CD4-positive, alpha-beta T cell treated with Interleukin-12 subunit alpha and Interleukin-12 subunit beta, for 1 hour (primary cell): ENCODE measurements at places on chromosomes 6 and 20.
A peak's percentile ranks its signal among the peaks of the same experiment; 100 is the strongest.

DNA sequence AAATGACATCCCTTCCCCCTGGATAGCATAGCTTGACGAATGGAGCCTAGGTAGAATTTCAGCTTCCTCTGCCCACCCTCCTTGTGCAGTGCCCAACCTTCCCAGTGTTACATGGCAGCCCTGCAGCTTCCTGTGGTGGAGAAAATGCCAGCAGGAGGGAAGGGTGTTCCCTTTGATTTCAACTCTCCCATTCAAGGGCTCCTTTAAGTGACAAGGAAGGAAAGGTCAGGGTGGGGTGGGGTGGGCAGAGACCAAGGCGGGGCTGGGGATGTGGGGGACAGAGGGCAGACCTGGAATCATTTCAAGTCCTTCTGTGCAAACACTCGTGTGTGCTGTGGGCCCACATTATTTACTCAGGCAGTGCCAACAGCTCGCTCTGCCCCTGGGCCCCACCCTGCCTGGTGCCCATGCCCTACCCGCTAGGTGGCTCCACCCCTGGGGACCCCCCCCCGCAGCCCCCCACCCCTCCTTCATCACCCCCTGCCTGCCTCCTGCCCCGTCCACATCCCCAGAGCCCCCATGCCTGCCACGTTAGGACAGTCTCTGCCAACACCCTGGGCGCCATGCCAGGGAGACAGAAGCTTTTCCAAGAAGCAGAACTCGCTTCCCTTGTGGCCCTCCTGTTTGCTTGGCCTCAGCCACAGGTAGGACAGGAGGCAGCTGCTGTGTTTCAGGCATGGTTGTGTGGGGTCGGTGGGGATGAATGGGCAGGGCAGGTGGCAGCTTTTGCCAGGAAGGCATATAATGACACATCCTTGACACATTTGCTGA is 9.4 kb downstream of the SPDEF start:
- DNase-seq: no peak

DNA sequence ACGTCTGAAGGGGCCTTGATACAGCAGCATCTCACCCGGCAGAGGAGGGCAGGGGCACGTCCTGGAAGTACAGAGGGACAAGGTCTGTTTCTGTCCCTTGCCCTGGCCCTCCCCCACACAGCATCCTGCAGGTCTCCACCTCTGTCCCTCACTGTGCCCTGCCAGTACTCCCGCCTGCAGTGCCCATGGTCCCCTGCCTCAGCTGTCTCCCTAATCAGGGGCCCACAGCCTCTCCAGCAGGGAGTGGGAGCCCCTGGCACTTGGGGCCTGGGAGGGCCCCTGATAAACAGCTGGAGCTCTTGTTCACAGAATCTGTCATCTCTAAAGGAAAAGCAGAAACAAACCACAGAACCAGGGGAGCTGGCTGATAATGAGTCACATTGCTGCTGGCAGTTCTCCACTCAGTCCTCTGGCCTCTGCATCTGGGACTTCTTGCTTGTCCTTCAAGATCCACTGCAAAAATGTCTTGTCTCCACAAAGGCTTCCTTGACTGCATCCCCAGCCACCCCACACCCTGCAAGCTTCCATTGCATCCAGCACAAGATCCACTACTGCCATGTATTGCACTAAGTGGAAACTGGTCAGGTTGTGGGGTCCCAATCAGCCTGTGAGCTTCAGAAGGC is 33.2 kb upstream of the TAF8 start:
- DNase-seq: no peak

DNA sequence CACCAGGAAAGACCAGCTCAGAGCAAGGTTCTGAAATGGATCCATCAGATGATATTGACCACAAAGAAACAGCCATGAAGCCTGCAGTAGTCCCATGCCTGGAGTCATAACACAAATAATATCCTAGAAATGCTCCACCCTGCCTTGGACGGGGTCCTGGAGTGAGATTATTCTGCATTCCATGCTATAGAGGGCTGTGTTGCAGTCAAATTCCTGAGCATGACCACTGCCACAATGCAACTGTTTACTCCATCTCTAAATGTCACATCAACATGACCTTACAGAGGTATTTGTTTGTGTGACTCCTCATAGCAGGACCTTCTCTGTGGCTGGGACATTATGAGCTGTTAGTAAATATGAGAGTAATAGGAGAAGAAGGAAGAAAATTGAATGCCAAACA is 257.5 kb upstream of the TCF21 start:
- no peak for DNase-seq

DNA sequence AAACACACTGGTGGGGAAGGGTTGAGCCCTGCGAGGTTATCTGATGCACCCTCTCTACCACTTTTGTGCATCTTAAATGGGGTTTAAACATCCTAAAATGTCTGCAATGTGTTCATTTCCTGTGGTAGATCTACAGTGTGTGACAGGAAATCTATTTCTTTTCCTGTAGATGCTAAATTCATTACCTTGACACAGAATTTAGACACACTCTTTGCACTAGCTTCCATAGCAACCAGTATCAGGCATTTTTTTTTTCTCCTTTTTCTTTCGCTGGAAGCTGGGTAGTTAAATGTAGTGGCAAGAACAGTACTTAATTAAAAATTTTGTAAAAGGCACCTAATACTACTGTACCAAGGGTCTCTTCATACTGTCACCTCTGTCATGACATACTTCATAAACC is 141.1 kb downstream of the RFPL4B start:
- DNase-seq: no peak

DNA sequence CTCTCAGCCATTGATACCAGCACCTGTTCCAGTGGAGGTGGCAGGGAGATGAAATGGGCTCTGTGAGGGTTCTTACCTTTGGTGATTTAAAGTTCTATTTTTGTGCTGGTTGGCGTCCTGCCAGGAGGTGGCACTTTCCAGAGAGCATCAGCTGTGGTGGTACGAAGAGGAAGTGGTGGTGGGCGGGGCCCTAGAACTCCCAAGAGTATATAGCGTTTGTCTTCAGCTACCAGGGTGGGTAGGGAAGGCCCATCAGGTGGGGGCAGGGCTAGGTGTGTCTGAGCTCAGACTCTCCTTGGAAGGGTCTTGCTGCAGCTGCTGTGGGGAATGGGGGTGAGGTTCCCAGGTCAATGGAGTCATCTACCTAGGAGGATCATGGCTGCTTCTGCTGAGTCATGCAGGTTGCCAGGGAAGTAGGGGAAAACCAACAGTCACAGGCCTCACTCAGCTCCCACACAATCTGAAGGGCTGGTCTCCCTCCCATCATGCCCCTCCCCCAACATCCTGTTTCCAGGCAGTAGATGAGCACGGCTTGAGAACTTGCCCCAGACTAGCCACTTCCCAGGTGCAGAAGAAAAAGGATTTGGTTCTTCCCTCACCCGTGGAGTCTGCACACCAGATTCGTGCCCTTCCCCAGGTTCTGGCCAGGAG is 46.6 kb downstream of the MOXD1 start:
- peak; percentile 45 for DNase-seq

DNA sequence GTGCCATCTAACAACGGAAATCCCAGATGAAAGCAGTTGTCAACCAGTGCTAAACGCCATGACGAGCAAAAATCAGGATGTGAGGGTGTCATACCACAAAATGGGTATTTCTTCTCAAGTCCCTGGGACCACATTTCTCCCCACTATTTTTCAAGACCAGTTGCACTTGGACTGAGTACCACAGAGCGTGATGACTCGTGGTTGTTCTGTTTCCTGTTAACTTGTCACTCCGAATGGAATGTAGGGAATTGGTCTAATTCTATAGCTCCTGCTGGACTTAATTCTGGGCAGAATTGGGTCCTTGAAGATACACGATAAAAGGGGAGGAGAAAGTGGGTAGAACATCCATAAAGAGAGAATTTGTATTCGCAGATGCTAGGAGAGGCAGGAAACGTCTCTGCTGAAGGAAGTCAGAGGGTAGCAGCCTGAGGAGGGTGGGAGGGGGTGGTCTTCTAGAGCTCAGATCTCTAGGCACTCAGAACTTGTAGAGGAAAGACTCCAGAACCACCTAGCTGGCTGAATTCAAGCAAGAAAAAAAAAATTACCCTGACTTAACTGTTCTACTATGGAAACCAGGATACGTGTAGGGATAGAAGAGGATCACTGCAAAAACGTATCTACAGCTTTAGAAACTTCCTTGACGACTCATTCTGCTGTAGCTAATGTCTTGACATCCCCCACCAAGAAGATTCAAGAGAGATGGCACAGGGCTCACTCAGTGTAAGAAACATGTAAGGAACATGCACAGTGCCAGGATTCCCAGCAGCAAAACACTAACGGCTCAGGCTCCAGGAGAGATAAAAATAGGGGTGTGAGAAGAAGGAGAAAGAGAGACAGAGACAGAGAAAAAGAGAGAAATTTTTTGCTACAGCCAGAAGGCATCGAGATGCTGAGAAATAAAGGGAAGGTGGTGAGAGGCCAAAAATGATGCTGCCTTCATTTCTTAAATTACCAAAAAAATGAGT is 494.7 kb downstream of the CD83 start:
- no peak for DNase-seq

GRCh38 chr6:53818858-53819609 is 24.2 kb downstream of the LRRC1 start:
- DNase-seq: no peak

DNA sequence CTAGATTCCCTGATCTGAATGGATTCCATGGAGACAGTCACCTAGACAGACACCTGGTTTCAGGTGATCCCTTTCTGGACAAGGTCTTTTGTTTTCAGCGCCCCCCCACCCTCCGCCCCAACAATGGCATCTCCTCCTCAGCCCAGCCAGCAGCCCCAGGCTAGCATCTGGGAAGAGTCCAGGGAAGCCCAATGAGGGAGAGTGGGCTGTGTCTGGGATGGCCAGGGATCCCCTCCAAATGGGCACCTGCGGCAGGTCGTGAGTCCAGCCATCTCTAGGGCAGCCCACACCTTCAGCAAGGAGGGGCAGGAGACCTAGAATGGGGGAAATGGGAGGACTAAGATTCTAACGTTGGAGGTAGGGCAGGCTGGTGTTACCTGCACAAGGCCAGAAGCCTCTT is 1.2 kb upstream of the SLC24A3 start:
- DNase-seq: no peak

GRCh38 chr6:165649166-165650137 is 13.6 kb downstream of the PDE10A start:
- no peak for DNase-seq

DNA sequence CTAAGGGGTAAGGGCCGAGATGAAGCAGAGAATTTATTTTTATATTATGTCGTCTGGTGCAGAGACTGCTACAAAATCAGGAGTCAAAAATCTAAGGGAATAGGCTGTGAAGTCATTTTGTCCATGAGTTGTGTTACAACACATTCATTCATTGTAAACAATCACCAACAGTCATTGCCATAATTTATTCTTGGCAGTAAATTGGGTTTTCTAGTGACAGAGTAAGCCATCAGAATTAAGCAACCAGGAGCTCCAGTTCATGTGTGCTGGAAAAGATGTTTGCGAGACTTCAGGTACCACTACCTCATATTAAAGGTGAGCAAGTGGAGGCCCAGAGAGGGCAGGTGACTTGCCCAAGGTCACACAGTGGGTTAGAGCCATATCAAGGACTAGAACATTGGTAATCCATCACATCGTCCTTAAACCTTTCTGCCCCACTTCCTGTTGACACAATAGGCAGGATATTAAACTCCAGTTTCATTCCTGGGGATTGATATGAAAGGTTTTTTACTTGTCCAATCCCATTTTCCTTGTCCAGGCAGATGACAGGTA is 46.0 kb downstream of the E2F3 start:
- DNase-seq: no peak

DNA sequence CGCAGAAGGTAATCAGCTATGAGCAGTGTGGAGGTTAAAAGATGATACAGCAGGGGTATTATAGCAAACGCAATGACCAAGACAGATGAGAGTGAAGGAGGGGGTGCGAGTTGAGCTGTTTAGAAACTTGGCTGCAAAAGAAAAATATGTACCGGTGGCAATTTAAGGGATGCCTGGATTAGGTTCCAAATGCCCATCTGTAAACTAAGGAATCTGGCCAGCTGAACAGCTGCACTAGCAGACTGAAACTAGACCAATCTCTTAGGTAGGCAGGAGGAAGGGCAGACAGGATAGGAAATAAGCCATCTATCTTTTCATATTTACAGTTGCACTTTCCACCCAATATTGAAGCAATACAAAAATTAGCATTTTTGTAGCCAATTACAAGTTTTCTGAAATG is 407.6 kb downstream of the HTR1B start:
- no peak for DNase-seq

DNA sequence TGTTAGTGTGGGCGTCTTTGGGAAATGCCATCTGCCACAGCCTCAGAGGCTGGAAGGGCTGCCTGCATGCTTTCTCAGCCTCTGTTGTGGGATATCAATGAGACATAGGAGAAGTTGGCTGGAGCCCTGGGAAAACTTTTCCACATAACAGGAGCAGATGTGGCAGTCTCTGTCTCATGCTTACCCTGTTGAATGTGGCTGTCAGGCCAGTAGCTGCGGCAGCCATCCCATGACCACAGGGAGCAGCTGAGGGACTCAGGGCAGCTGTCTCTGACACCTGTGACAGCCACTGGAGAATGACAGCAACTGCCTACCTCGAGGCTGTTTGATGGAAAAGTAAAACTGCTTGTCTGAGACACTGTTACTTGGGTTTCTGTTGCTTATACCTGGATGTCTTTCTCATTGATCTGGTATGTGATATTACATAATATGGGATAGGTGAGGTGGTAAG is 64.4 kb downstream of the TULP4 start:
- no peak for DNase-seq

GRCh38 chr6:107062691-107063090 is 34.7 kb downstream of the MTRES1 start:
- DNase-seq: no peak
